ENCODE measurements at places on chromosomes 16 and 17.

- no peak for DNase-seq
These were observed 256.1 kb downstream of the ZFHX3 start for GRCh38 chr16:72791786-72792185.

DNA sequence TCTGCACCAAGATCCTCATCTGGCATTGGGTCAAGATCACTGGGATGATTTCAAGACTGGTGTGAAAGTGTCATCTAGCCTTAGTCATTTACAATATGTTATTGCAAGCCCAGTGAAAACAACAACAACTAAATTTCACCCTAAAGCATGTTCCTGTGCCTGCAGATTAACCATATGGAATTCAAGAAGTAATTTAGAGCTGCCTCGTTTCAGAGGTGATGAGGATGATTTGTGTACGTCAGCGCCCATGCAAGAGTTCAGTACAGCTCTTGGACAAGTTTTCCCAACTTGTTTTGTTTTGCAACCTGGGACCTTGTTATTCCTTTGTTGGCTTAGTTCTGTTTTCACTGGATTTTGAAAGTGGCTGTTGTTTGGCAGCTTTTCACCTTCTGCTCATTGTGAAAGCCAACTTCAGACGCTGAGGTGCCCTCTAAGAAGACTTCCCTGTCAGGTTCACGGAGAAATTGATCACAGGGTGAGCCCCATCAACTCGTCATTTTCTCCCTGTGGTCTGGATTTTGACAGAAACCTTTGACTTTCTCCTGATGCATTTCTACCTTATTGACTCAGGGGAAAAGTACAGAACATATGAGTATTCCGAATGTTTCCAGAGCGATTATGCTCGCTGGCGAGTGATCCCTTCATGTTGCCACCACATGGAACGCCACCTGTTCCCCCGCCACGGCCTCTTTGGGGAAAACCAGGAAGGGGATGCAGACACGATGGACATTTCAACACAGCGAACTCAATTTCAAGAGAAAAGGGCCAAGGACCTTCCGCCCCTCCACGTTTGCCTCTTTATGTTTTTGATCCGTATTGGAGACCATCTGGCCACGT is 85.6 kb downstream of the FOXL1 start:
- no peak for DNase-seq

DNA sequence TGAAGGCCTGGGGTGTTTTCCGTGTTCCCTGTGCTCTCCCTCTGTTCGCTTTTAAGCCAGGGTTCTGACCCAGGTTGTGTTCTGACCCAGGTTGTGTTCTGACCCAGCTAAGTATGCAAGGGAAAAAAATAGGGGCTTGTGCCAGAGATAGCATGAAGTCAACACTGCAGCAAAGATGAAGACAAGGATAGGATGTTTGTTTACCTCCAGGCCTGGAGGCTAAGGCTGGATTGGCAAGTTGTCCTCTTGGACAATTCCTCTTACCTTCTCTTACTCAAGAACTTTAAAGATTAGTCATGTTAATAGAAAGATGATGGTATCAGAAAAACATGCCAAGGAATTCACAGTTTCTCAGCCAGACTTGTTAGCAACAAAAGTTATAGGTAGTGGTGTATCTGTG is 19.4 kb downstream of the LYRM9 start:
- no peak for DNase-seq

- DNase-seq: no peak
These were observed 5.5 kb upstream of the TMEM92 start for GRCh38 chr17:50268743-50269275.

DNA sequence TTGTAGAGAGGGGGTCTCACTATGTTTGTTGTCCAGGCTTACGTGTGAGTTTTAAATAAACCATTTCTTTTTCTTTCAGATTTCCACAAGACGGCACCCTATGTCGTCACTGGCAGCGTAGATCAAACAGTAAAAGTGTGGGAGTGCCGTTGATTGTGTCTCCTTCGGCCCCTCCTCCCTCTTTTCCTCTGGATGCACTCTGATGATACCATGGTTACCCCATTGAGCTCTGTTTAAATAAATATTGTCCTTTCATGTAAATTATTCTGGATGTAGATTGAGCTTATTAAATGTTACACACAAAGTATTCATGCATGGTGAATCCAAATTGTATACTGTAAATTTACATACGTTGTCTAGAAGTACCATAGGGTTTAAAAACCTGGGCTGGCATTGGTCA is 29.9 kb downstream of the CLUH start:
- DNase-seq: no peak

DNA sequence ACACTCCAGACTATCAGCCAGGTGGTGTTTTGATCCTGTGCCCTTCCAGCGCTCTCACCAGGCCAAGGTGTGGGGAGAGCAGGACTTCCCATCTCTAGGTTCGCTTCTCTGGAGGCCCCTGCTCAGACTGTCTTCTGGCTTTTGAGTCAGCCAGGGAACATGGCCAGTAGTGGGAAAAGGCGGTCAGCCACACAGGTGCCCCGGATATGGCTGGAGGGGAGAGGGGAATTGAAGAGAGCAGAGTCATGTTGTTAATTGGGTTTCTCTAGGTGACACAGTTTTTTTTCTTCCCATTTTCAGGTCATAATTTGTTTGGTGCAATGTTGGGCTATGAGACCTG is 1.5 kb downstream of the MINK1 start:
- no peak for DNase-seq

- DNase-seq: no peak
These were observed 61.5 kb downstream of the SLC6A2 start for GRCh38 chr16:55717326-55717725.

DNA sequence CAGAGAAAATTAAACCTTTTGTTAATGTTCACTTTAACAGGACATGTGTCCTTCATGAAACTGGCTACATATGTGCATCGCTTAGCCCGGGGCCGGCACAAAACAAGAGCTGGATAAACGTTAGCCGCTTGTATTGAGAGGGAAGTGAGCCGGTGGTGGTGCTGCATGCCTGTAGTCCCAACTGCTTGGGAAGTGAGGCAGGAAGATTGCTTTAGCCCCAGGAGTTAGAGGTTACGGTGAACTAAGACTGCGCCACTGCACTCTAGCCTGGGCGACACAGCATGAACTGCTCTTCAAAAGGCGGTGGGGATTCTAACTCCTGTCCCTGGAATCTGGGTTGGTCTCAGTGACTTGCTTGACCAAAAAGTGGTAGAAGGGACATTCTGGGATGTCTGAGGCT is 15.0 kb upstream of the SPHK1 start:
- no peak for DNase-seq

GRCh38 chr17:8964801-8965393 is 610 bp downstream of the PIK3R5 start:
- no peak for DNase-seq

DNA sequence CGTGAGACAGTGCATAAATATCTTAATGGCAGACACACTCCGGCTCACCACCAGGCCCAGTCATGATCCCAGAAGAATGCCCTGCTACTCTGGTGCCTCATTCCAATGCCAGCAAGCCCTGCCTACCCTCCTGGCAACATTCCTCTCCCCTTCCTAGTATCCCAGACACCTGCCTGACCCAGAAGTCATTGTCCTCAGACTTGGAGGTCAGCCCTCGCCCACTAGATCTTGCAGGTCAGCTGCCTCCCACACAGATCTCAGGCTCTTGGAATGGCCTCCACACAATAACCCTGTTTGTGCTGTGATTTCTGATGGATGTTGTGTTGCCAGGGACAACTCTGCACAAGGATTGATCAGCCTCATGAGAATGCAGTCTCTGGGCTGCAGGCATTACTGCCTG is 1.8 kb upstream of the TEX2 start:
- no peak for DNase-seq

DNA sequence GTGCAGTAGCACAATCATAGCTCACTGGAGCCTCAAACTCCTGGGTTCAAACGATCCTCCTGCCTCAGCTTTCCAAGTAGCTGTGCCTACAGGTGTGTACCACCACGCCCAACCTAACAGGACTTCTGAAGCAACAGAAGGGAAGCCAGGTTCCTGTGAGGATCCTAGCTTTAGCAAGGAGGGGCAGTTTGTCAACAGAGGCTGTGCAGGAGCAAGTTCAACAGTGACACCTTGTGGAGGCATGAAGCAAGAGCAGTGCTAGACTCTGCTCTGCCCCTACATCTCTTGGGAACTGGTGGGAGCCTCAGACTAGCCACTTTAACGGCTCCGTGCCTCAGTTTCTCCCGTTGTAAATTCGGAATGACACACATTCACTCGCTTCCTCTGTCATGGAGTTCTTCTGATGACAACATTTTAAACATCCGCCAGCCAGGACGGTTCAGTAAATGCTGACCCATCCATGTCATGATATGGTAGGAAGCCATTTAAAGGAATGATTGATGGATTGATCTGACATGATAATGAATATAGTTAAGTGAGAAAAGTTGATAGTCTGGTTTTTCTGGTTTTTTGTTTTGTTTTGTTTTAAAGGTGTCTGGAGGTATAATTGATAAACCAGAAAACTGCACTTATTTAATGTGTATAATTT is 218.7 kb downstream of the MRTFB start:
- DNase-seq: no peak

DNA sequence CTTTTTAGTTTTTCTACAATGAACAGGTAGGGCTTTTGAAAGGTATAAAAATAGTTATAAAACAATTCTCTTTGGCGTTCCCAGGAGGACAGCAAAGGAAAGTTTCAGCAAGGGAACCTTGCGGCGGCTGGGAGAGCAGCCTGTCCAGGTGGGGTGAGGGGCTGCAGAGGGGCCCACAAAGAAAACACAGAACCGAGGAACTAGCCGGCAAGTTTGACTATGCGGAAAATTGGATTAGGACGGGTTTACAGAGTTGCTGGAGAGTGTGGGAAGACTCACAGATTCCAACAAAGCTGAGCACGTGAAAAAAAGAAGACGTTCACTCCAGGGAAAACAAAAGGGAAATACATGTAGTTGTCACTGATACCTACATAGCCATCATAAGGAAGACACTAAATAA is 40.2 kb upstream of the METTL16 start:
- DNase-seq: no peak

Measured in stimulated activated CD8-positive, alpha-beta memory T cell treated with anti-CD3 and anti-CD28 coated beads, Interleukin-4, amount 100 ng/mL, for 1 hour (primary cell).